Muscle of leg (tissue), 16 donors: ENCODE measurements at places on chromosomes 2 and 18. TPM values are rescaled to one million over a fixed set of nuclear protein-coding genes. Genes with fewer than 3 reads are reported as not detected.

The MAP2 gene
- total RNA-seq, result 5.7 TPM

The ERFE gene
- 6.1 TPM for total RNA-seq

The BCL2 gene
- total RNA-seq, result 19.8 TPM

The PTRHD1 gene
- total RNA-seq, result 60.9 TPM

DNA sequence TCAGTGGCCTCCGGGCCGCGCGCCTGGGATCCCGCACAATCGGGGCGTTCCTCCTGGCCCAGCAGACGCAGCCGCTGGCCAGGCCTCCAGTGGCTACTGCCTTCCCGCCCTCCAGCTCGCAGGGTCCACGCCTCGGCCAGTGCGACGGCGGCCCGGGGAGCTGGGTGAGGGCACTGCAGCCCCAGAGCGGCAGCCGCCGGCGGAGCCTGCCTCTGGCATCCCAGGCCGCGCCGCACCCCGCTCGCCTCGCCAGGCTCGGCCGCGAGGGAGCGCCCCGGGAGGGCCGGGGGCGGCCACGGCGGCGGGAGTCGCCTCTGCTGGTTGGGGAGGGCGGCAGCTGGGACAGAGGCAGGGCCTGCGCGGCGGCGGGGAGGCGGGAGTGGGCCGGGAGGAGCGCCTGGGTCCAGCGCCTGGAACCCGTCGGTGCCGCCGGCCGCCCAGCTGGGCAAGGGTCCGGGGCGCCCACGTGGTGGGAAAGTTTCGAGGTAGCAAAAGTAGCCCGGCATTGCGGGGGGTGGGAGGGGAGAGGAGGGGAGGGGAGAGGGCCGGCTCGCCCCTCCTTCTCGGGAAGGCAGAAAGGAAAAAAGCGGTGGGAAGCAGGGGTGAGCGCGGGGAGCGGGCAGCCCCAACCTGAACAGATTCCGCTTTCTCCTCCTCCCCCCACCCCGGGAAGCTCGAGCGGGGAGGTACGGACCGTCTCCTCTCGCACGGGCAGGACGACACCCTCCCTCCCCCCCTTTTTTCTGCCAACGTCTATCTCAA lies 1.5 kb upstream of the INHBB start:
- H3K4me3 ChIP-seq, result peak overlapping the region; percentile 21
- DNase-seq, result no peak
- peaks cover 83% of the 10 kb centered on the region for H3K27me3 ChIP-seq
- H3K27ac ChIP-seq, result no peak overlapping the region
- H3K36me3 ChIP-seq, result no peaks in the 10 kb centered on the region
- peaks cover 35% of the 10 kb centered on the region for H3K4me1 ChIP-seq

DNA sequence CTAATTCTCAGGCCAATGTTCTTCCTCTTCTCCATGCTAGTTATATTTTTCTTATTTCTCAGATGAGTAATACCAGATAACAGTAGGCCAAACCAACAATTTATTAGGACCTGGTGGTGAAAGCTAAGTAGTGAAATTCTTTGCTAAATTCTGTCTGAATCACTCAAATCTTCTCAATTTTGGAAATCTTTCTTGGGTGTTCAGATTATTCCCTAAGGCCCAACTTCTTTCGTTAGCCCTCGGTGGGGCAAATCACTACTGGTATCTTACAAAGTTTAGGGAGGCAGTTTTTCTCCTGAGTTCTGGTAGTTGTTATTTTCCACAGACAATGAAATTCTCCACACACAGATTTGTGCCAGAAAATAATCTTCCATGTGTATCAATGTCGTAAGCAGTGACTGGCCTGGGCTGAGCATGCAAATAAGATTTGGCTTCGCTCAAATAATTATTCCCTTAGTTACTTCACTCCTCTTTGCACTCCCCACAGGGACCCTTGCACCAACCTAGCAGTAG lies 443.5 kb upstream of the SLC14A2 start:
- no peaks in the 10 kb centered on the region for H3K27me3 ChIP-seq
- no peak overlapping the region for H3K27ac ChIP-seq
- H3K4me3 ChIP-seq, result no peak overlapping the region
- no peaks in the 10 kb centered on the region for H3K36me3 ChIP-seq

GRCh38 chr2:224401641-224402342 lies at the start of gene FAM124B:
Gene FAM124B (minus strand): TSS chr2:224402107. CDS start chr2:224401768, 339 bp downstream.
- DNase-seq, result peak; percentile 94
- H3K27ac ChIP-seq, result peak within 1 kb of the TSS; percentile 70
- H3K36me3 ChIP-seq, result no peaks in the 10 kb centered on the region
- peaks cover 9% of the 10 kb centered on the region for H3K4me1 ChIP-seq
- no peaks in the 10 kb centered on the region for H3K27me3 ChIP-seq

- no peak for DNase-seq
- no peaks in the 10 kb centered on the region for H3K27me3 ChIP-seq
- peaks cover 6% of the 10 kb centered on the region for H3K4me1 ChIP-seq
- peaks cover 33% of the 10 kb centered on the region for H3K36me3 ChIP-seq
- H3K4me3 ChIP-seq, result no peak overlapping the region
Observed at GRCh38 chr18:9130806-9131205, 5.8 kb upstream of the ANKRD12 start.

DNA sequence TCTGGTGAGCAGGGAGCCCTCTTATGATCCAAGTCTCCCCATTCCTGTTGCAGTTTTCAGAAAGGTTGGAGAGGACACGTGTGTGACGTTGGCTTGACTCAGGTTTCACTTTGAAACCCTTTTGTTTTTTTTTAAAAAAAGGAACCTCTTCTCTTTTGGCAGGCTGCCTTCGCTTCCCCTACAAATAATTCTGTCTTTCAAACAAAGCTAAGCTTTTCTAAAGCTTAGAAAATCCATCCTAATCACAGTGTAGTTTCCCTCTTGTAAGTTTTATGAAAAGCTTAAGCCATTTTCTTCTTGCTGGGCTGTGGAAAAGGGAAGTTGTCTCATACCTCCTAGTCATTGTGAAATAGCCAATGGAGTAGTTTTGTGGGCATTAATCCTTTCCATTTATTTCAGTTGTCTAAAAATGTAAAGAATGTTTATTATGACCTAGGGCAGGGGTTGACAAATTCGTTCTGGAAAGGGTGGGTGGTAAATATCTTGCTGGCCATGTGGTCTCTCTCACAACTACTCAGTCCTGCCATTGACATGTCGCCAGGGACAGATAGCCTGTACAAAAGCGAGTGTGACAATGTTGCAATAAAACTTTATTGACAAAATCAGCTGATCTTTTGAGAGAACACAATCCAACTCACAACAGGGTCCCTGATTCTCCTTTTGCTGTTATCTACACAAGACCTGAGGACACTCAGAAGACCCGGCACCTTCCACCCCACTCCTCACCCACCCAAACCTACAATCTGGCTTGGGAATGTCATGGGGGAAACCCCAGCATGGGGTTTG lies 878.8 kb downstream of the RNF144A start:
- DNase-seq, result peak; percentile 35
- H3K4me3 ChIP-seq, result no peak overlapping the region

DNA sequence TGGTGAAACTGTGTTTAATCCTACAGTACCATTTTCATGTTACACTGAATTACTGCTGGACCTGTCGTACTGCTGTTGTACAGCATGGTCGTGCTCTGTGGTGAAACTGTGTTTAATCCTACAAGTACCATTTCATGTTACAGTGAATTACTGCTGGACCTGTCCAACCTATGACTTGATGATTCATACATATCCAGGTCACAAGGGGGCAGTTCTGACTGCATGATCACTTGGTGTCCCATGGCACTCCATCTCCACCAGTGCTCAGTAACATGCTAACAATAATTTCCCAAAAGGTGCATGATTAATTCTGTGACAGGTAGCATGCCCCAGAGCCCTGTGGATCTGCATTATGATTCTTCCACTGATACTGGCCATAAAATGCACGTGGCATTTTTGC lies 101.6 kb downstream of the ADCYAP1 start:
- H3K27ac ChIP-seq, result no peak overlapping the region
- no peak for DNase-seq
- no peaks in the 10 kb centered on the region for H3K4me1 ChIP-seq
- no peak overlapping the region for H3K4me3 ChIP-seq

GRCh38 chr2:212540341-212540740 lies 1.7 kb upstream of the ERBB4 start:
- H3K27ac ChIP-seq, result no peak overlapping the region
- peaks cover 32% of the 10 kb centered on the region for H3K27me3 ChIP-seq
- H3K4me1 ChIP-seq, result peaks cover 23% of the 10 kb centered on the region
- H3K4me3 ChIP-seq, result no peak overlapping the region
- no peaks in the 10 kb centered on the region for H3K36me3 ChIP-seq
- no peak for DNase-seq

DNA sequence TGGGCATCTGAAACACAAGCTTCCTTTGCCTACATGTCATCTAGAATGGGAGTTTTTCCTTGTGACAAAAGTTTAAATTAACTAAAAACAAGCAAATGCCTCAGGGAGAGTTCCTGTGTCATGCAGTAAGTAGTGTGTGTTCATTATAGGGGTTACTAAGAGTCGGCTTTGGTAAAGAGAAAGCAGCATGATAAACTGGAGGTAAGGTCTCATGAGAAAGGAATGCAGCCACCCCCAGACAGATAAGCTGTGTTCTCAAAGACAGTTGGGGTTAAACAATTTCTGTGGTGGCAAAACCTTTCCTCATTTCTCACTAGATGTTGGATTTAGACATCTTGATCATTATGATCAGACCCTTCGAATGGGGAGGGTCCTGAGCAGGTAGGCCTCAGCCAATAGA lies 129.7 kb downstream of the MAP4K4 start:
- no peak for DNase-seq
- no peak overlapping the region for H3K4me3 ChIP-seq
- no peaks in the 10 kb centered on the region for H3K27me3 ChIP-seq
- no peak overlapping the region for H3K27ac ChIP-seq
- peaks cover 40% of the 10 kb centered on the region for H3K36me3 ChIP-seq

GRCh38 chr2:48855142-48855541 lies 99.6 kb upstream of the LHCGR start:
- H3K4me1 ChIP-seq, result no peaks in the 10 kb centered on the region
- no peaks in the 10 kb centered on the region for H3K36me3 ChIP-seq
- DNase-seq, result no peak
- H3K4me3 ChIP-seq, result no peak overlapping the region
- H3K27me3 ChIP-seq, result no peaks in the 10 kb centered on the region
